ENCODE measurements at places on chromosomes 2 and 18.

DNA sequence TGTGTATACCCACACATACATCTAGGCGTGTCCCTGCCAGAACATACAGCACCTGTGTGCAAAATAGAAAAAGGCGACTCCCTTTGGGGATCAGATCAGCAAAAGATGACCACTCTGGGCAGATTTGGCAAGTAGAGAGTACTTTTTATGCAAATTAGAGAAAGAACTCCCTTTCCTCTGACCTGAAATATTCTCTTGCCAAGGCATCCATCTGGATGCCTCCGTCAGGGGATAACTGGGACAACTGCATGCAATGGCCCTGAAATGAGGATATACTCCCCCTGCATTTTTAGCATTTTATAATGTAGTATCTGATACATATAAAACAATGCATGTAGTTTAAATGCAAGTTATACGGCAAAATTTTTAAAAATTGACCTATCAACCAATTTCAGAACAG, 247.7 kb downstream of the ICOS start:
- no peak for DNase-seq

- DNase-seq, result no peak
These were observed 300.4 kb downstream of the ZNF407 start for GRCh38 chr18:74897971-74898657.

- no peak for DNase-seq
These were observed 57.8 kb upstream of the FAM237A start for GRCh38 chr2:206584323-206585116.

DNA sequence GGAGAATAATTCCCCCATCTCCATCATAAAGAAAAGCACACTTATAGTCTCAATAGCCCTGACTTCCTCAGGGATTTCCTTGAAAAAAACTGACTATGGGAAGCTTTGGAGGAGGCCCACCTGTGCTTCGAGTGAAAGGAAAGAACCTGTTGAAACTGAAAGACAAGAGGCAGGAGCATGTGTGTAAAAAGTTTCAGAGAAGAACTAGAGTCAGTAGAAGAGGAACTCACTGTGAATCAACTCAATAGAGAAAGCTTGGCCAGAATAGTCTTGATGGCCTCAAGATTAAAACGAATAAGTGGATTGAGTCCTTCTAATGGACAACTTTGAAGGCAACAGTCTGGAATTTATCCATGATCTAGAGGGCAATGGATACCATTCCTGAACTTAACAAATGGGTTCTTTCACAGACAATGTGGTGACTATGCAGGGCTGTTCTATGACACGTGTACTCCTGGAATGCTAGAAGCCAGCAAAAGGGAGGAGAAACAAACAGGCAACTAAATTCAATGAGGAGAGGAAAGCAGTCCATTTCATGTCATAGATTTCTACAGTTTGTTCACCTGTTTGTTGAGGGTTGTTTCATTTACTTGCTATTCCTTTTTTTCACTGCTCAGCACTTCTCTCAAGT, 442.3 kb downstream of the GRB14 start:
- DNase-seq, result no peak

DNA sequence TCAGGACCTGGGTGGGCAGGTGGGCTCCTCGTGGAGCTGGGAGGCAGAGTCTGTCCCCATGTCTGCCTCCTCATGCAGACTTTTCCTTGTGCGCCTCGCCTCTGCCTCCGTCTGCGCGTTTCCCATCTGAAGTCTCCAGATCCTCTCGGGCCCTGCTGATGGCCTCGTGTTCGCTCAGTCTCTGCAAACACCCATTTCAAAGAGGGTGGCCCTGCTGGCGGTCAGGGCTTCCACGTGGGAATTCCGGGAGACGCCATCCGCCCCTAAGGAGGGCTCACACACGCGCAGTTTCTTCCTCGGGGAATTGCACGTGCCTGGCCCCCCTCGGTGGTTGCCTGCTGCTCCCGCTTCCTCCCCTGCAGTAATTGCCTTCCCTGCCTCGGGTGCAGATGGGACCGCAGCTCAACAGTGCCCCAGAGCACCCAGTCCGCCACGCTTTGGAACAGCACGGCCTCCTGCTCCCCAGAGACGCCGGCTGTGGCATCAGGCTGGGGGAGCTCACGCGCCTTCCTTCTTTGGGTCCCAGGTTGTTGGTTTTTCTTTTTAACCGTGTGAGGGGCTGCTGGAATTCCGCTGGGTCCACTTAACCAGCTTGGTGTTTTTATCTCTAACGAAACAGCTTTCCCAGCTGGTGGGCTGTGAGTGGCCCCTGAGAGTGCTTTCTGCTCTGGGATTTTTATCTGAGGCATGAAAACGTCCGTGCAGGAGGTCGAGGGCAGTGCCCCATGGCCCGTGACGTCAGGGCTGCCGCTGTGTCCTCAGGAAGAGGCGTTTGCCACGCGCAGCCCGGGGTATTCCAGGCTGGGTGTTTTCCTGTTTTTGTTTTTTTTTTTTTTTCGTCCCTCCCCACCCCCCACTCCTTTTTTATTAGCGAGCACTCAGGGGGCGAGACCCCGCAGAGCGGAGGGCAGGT, 16.1 kb downstream of the NFATC1 start:
- DNase-seq, result no peak

- no peak for DNase-seq
These were observed 329.3 kb downstream of the INSIG2 start for GRCh38 chr2:118417406-118418120.

DNA sequence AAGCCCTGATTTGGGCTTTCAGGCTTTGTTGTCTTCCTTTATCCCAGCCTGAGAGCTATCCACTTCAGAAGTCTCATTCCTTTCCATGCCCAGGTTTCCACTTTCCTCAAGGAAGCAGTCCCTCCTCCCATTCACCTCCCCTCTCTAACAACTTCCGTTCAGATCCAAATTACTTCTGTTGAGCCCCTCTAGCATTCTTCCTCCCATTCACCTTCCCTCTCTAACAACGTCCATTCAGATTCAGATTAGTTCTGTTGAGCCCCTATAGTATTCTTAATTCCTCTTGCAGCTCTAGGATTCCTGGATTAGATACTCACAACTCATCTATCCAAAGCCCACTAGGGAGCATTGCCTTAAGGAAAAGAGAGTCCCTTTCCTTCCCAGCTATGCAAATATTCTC, 216.8 kb downstream of the RAD51AP2 start:
- DNase-seq, result no peak

- no peak for DNase-seq
These were observed 46.2 kb upstream of the B3GNT2 start for GRCh38 chr2:62149708-62150107.

DNA sequence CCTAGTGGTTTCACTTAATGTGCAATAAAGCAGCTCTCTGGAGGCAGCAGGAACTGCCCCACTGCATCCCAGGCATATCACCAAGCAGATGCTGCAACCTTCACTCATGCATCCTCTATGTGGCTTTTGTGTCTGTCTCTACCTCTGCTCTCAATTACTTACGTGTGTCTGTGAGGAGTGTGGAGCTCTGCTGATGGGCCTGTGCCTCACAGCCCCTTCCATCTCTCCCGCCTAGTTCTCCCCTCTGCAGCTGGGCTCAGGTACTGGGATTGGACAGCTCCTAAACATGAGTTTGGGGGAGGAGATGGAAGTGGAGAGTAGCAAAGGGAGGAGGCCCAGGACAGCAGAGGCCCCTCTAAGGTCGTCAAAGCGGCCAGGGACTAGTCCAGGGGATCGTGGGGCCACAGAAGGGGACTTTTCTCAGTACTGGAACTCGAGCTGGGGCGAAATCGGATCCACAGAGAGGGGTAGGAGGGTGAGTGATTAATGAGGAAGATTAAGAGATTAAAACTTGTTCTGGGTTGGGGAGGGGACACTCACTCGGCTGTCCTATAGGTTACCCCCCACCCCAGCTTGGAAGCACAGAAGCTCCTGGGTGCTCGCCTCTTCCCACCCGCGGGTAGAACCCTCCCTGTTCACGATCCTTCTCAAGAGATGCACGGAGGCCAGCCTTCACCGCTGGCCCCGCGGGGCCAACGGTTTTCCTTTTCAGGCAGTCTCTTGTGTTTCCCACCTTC, 2.1 kb upstream of the LBX2 start:
- DNase-seq, result no peak

- DNase-seq, result no peak
These were observed 16.2 kb downstream of the MRO start for GRCh38 chr18:50803592-50803991.

DNA sequence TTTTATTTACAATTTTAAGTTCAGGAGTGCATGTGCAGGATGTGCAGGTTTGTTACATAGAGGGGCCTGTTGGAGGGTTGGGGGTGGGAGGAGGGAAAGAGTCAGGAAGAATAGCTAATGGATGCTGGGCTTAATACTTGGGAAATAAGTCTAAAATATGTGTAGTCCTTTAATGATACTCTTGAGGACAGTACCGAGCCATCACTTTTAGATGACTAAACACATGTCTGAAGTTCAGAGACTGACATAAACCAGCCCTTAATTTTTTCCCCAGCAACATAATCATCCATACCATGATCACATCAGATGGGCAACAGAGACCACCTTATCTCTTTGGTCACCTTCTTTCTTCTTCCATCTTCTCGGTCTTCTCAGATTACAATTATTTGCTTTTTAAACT, 189.1 kb upstream of the COL3A1 start:
- DNase-seq, result no peak

DNA sequence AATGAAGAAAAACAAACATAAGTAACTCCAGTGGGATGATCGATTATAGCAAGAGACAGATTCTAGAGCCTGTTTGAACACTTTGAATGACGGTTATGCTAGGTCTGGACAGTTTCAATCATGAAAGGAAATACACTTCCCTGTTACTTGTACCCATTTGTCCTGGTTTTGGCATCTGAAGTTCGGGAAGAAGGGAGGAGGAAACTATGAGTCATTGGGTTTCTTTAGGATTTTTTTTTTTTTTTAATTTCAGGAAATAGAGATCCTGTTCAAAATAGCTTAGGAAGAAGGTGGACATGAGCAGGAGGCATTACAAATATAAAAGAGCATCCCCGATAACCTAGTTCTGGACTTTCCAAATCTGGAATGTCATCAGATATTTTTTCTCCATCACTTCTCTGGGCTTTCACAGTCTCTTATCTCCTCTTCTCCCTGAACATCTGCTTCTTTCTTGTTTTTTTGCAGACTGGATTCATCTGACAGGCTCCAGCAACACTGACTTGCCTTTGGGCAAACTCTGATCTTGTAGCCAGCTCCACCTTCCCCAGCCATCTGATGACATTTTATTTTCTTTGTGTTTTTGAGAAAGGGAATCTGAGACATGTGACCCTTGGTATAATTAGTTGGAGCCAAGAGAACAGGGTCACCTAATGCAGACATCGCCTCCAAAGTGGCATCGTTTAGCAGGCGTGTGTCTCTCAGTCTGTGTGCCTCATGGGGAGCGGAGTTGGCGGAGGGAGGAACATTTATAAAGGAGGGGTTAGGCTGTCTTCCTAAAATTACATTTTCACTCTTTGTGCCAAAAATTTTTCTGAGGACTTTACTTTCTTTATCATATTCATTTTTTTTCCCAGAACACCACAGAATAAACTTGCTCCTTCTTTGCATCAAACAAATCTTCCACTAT, 195.3 kb upstream of the EPHA4 start:
- DNase-seq, result no peak

- no peak for DNase-seq
These were observed 3.4 kb downstream of the CYRIA start for GRCh38 chr2:16661936-16662839.

DNA sequence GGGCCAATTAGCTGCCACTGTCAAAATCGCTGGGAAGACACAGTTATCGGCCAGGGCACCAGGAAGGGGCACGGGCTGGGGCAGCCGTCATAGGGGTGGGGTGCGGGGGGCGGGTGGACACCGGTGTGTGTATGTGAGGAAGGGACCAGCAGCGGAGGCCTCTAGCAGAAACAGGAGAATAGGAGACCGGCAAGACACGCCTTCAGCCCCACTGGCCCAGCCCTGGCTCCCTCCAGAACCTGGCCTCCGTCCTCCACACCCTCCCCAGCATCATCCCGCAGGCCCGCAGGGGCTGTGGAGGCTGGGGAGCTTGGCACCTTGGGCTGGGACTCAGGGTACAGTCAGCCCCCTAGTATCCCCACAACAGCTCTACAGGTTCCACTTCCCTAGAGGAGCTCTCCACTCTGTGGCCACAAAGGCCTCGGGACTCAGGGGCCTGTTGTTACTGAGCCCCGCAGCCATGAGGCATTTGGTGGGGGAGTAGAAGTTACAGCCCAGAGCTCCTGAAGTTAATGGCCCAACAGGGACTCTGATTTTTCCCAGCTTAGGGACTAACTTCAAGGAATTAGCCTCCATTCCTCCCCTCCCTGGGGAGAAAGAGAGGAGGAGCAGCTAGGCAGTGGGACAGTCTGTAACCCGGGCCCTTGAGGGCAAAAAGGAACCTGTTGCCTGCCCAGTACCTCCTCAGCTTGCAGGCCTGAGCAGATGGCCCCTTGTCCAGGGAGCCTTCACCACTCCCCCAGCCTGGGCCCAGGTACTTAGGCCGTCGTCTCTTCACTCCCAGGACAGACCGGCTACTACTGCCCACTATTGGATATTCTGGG, 19.9 kb downstream of the SH2D6 start:
- no peak for DNase-seq

DNA sequence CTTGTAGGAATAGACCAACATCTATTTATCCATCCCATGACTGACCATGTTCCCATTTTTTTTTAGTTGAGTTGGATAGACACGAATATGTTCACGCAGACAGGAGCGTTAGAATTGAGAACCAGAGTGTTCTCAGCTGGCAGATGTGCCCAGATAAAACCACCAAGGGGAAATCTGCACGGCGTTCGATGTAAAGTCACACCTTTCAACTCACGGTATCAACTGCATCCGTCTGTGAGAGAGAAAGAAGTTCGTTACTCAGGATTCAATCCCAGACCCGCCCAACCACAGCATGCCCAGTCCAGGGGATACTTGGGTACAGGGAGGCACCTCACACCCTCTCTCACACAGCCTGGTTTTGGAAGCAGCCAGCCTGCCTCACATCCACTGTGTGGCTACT, 26.1 kb downstream of the MAL start:
- DNase-seq, result no peak

DNA sequence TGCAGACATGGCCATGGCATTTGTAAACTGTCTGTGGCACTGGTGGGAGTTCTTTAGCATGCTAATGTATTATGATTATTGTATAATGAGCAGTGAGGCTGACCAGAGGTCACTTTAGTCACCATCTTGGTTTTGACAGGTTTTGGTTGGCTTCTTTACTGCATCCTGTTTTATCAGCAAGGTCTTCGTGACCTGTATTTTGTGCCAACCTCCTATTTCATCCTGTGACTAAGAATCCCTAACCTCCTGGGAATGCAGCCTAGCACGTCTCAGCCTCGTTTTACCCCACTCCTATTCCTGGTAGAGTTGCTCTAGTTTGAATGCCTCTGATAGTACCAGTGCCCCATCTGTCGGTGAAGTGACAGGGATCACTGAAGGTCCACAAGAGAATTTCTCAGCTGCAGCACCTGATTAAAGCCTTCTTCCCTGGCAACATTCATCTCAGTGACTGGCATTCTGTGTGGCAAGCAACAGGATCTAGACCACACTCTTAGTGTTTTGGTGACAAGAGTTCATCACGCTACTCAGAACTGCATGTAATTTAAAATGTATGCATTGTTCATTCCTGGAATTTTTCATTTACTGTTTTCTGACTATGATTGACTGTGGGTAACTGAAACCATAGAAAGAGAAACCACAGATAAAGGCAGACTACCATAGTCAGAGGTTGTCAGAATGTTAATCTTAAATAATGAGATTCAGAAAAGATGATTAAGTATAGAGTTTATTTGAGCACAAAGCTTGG, 43.0 kb upstream of the GPR39 start:
- DNase-seq, result no peak

- DNase-seq, result no peak
These were observed 119.1 kb downstream of the NDUFA10 start for GRCh38 chr2:239905884-239906654.
